ENCODE measurements at places on chromosomes 7 and 10.

GRCh38 chr10:68202960-68203353 is 29.0 kb downstream of the ATOH7 start:
- no peak for DNase-seq

GRCh38 chr10:31675726-31676125 is 252.9 kb downstream of the ARHGAP12 start:
- DNase-seq = no peak

GRCh38 chr7:29142021-29142727 is 4.2 kb downstream of the CPVL start:
- no peak for DNase-seq

- DNase-seq = no peak
Measured at GRCh38 chr10:114678336-114678735, 20.3 kb upstream of the ABLIM1 start.

- no peak for DNase-seq
Measured at GRCh38 chr7:90596671-90597562, 796 bp downstream of the CDK14 start.

- no peak for DNase-seq
Measured at GRCh38 chr10:99742254-99742653, 10.2 kb downstream of the CUTC start.
